AG10803 (cell line): ENCODE measurements at places on chromosomes 2 and 18.
A peak's percentile ranks its signal among the peaks of the same experiment; 100 is the strongest.

DNA sequence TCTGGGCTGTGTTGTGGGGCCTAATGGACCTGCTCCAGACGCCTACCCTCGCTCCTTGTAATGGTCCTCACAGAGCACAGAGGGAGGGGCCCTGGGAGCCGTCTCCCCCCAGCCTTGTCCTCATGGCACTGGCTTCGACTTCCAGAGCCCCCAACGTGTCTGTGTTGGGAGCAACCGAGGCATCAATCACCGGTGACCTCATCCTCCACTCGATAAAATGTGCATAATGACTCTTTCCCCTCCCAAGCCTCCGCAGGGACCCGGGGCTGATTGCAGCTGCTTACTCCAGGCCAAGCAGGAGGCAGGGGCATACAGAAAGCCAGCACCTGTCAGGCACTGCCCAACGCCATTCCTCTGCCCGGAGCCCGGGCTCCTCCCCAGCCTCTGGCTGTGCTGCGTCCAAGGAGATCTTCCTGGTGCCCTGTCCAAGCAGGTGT lies 271.7 kb downstream of the NDUFA10 start:
- DNase-seq = no peak

DNA sequence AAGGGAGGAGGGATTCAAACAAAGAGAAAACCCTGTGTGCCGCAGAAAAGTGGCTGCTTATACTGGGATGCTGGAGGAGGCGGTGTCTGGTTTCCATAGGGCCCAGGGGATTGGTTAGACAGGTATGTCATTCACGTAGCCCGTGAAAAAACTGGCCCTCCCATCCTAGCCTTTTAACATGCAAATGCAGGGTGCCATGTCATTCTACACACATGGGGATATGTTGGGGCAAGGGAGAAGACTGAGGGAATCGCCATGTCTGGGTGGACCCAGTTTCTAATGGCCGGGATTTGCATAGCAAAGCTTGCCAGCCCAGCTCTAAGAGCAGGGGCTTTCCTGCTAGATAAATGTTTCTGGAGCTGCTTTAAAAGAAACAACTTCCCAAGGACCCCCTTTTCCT lies 8.2 kb upstream of the RNU2-63P start:
- no peak for DNase-seq

GRCh38 chr2:19753314-19753713 lies 148.5 kb downstream of the TTC32 start:
- DNase-seq = peak; percentile 42

DNA sequence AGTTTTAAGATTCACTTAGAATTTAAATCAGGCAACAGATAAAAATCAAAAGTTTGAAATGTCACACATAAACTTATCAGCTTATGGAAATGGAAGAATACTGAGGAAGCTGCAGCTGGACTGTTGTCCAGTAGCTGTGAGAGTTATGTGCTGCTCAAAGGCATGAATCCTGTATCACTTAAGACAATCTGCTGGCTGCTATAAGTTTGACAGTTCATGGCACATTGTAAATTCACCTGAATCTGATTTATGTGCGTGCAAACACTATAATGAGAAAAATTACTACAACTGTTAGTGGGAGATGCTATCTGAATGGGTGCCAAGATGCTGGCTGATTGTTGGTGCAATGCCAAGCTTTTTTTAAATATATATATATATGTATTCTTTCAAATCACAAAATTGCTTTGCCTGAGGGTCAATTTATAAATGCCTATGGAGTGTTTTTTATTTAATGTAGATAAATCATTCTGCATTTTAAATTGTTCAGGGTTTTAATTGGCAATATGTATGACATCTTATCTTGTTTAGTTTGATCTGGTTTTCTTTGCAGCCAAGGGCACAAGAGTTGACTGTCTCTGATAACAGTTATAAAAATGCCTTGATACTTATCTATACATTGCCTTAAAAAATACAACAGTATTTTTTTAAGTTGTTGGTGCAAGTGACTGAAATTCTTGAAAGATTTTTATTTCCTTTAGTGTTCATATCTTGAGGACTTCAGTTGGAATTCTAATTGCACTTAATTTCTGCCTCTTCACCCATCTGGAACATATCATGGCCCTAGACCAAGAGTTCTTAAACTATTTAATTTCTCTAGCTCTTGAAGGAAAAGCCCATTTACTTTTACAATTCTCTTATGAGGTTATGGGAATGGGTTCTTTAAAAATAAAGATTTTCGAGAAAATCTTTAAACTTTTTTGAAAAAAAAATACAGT lies 48.7 kb downstream of the CAVIN2 start:
- DNase-seq = no peak

- no peak for DNase-seq
These were observed 15.2 kb upstream of the SCYGR1 start for GRCh38 chr2:227402959-227403358.

- peak; percentile 9 for DNase-seq
These were observed 316.9 kb upstream of the ZEB2 start for GRCh38 chr2:144836635-144837350.

- DNase-seq = no peak
These were observed 983 bp downstream of the MTX2 start for GRCh38 chr2:176270100-176270750.

- peak; percentile 13 for DNase-seq
These were observed 8.5 kb downstream of the RTTN start for GRCh38 chr18:70197026-70197425.

DNA sequence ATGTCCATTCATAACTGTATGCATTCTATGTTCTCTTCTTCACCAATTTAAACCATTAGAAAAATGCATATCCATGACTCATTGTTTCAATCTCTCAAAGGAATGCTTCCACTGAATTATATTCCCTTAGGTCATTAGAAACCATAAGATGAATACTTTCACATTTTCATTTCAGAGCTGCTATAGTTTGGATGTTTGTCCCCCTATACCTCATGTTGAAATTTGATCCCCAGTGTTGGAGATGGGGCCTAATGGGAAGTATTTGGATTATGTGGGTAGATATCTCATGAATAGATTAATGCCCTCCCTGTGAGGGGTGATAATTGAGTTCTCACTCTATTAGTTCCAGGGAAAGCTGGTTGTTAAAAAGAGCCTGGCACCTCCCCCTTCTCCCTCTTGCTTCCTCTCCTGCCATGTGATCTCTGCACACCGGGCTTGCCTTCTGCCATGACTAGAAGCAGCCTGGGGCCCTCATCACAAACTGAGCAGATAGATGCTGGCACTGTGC lies 35.7 kb downstream of the THUMPD2 start:
- DNase-seq = peak; percentile 41

- peak; percentile 99 for DNase-seq
These were observed 18.9 kb upstream of the DPP4 start for GRCh38 chr2:162092658-162093556.

DNA sequence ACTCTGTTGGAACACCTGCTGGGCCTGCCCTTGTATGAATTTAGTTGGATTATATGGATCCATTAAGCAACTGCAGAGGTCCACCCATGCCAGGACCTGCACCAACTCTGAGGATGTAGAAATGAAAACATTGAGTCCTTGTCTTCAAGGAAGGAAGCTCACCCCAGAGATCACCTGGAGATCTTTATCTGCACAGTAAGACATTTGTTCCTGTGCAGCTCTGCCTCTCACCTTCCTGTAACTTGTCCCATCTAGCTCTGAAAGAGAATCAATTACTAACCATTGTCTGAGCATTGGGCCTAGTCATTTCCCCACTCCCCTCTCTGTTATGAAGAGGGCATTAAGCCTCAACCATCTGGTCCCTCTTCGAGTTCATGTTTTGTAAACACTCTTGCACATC lies 105.2 kb upstream of the YWHAQ start:
- no peak for DNase-seq

DNA sequence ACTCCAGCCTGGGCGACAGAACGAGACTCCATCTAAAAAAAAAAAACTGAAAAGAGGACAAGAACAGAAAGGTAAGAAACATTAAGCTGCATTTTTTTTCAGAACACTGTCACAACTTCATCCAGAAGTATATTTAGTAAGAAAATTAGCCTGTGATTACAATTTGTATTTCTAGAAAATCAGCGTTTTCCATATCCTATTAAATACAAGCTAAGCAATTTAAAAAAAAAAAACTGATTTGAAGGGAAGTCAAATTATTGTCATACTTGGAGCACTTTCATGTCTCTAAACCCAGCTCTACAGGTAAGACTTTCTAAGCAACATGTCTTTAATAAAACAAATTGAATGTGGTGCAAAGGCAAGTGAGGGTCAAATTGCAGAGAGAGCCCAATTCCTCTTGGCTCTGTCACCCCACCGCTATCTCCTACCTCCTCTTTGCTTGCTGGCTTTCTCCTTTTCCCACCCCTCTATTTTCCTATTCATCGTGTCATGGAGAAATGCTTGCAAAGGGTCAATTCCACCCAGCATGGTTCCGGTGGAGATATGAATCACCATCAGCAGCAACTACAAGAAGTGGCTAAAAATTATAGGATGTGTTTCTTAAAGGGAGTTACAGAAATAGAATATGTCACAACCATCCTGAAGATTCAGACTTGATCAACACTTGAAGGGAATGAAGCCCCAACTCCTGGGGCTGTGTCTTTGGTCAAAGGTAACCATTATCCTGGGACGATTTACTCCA lies 68.4 kb upstream of the BCL11A start:
- DNase-seq = no peak

DNA sequence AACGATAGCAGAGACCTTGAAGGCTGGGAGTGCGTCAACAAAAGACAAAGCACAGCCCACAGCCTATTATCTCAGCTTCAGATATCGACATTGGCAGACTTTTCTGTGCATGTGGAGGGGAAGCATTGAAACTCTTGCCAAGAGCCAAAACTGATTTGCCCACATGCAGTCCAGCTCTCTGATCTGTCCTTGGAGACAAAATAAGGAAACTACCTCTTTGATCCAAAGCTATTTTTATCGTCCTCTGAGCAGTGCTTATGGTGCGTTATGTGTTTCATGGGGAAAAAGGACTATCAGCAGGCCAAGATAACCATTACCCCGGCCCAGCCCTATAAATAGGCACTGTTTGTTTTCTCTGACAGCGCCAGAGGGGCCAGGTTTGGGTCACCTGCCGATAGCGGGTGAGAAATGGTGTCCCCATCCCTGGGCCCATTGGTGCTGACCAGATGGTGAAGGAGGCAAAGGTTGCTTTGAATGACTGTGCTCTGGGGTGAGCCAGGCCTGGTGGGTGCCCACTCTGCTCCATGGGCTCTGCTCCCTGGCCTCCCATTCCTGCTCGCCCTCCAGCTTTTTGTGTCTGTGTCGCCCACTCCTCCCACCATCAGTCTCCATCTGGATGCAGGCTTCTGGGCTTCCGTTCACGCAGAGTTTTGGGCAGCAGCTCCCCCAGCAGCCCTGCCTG lies 176.1 kb upstream of the HS6ST1 start:
- DNase-seq = no peak

DNA sequence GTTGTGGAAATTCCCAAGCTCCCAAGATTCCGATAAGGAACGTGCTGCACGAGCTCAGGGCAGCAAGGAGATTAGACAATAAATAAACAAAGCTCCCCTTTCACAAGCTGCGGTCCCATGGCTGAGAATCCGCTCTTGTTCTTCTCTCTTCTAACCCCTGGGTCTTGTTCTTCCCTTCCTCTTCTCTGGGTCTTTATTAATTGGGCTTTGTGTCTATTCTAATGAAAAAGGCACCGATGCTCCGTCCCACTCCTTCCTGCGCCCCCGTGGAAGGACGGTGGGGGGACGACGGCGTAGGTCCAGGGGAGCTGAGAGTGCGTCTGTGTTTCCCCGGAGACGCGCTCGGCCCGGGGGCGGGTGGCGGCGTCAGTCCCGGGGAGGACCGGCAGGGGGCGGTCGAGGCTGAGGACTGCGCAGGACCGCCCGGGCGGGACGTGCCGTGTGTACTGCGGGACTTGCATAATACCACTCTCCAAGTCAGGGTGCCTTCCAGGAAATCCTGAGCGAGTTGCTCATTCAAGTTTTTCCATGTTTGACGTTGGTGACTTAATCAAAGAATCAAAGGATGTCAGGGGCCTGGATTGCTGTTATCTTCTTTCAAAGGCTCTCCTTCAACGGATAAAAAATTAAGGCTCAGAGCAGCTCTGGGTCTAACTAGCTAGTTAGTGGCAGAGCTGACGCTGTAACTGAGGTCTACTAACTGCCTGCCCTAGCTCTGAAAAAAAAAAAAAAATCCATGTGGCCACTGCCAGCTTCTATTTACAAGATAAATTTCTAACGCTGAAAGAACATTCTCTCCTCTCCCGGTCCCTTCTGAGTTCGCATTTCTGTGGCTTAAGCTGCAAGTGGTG lies 321.4 kb downstream of the TGIF1 start:
- peak; percentile 91 for DNase-seq

DNA sequence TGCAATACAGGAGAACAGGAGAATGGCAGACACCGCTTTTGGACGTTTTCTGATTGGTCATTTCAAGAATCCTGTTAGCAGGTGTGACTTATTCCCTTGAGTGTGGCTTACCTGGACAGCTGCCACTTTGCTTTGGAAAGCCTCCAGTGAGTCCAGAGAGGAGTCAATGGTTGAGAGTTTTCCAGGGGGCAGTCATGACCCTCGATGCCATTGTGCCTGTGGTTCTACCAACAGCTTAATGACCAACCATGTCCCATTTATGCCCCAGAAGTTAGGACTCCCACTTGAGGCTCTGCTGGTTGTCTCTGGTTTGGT lies 12.4 kb downstream of the IGFBP2 start:
- DNase-seq = no peak

DNA sequence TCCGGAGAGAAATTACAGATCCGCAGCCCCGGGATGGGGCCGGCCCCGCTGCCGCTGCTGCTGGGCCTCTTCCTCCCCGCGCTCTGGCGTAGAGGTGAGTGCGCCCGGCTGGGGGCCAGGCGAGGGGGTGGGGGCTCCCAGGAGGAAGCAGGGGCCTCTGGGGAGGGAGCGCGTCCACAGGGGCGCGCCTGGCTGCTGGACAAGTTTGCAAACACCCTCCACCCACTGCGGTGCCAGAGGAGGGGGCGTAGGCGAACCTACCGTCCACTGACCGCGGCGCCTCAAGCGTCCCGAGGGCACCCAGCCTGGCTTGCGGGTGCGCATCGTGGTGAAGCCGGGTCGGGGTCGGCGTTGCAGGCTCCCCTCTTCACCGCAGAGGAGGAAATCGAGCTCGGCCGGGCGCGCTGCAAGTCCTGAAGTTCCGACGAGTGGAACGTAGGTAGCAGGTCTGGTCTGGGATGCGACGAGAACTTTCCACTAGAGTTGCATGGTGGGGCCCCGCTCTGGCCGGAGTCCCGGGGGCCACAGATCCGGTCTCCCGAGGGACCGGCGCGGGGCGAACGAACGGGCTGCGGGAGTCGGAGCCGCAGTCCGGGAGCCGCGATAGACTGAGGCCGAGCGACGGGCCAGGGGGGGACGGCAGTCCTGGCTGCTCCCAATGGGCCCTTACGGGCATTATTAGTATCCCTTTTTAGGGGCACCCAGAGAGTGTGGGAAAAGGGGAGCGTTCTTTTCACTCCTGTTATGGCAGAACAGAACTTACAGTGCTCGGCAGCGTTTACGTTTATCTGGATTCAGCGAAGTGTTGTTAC lies 502 bp downstream of the MERTK start:
- DNase-seq = no peak

- DNase-seq = peak; percentile 78
These were observed 37.4 kb downstream of the VAPA start for GRCh38 chr18:9951022-9951859.

- peak; percentile 53 for DNase-seq
These were observed 71.8 kb downstream of the TGOLN2 start for GRCh38 chr2:85255813-85256594.
